Glomerular endothelial cell (primary cell): ENCODE measurements at places on chromosomes 1 and 21.

DNA sequence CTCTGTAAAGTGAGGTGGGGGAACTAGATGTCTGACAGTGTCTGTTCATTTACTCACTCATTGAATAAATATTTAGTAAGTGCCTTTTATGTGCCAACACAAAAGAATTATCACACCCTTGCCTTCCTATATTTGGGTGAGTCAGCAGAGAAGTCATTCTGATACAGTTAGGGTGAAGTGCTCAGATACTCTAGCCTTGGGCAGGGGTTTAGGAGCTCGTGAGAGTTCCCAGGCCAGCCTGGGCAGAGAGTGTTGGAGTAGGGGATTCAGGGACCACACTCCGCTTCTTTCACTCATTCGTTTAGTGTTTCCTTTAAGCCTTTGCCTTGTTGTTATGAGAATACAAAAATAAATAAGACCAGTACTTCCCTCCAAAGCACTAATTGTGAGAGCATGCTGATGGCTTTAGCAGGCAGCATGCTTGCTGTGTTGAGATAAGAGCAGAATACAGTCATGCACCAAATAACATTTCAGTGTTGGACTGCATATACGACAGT, 83.9 kb downstream of the DYRK1A start:
- DNase-seq, result no peak

GRCh38 chr1:218933513-218933912, 240.2 kb upstream of the LYPLAL1 start:
- no peak for DNase-seq

- no peak for DNase-seq
Measured at GRCh38 chr1:40344597-40344996, 27.5 kb upstream of the COL9A2 start.

- no peak for DNase-seq
Measured at GRCh38 chr1:225466848-225467192, 39.0 kb upstream of the LBR start.

DNA sequence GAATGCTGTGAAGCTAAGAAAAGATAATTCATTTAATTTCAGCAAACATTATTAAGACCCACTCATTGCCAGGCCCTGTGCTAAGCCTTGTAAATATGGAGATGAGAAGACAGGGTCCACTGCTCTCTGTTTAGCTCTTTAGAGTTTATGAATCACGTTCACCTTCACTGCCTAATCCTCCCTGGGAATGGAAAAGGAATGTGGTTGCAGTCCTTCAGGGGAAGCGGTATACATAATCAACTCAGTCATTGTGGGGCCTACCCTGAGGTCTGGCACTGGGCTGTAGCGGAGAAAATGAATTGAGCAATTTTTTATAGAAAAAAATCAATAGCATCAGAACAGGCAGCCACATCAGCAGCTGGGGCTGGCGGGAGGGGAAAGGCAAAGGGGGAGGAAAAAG, 412.1 kb upstream of the NFIA start:
- no peak for DNase-seq
